ENCODE measurements at places on chromosomes 11 and 22. TPM values are rescaled to one million over a fixed set of nuclear protein-coding genes. Genes with fewer than 3 reads are reported as not detected.

DNA sequence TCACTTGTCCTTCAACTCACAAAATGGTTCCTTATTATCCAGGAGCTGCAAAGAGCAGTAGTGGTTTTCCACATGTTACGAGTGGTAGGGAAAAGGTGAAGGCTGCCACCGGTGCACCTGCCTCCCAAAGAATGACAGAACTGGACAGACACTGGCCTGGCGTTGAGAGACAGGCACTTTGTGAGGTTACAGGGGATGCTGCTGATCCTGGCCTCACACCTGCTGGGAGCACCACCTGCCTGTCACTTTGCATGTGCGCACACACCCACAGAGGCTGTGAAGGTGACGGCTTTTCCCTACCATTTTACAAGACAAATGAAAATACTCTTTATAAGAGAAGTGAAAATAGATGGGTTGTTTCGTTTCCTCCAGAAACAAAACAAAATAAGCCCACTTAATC lies 175.3 kb upstream of the B3GAT1 start:
- no peak for DNase-seq

DNA sequence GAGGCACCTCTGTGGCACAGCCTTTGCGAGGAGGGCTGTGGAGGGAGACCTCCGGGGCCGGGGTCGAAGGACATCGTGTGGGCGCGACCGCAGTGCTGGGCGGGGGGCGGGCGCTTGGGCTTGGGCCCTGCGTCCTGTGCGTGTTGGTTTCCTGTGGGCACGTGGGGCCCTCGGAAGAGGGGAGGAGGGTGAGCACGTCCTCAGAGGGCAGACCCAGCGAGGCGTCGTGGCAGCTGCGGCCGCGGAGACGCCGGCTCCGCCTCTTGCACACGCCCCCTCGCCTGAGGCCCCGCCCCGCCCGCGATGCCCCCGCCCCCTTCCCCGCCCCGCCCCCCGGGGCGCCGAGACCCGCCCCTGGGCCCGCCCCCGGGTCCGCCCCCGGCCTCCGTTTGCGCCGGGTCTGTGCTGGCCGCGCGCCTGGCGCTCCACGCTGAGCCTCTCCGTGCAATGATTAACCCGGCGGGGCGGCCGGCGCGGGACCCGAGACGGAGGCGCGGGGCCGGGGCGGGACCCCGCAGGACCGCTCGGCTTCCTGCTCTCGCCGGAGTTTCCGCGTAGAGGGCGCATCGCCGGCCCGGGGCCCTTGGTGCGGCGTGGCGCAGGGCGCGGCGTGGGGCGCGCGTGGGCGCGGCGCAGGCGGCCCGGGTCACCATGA lies at the start of gene PRR5:
TSS of gene PRR5 (plus strand) at position 381 of the 655 bp plus-strand sequence. CDS start at position 652, 271 bp downstream.
- peak; percentile 93 for DNase-seq

DNA sequence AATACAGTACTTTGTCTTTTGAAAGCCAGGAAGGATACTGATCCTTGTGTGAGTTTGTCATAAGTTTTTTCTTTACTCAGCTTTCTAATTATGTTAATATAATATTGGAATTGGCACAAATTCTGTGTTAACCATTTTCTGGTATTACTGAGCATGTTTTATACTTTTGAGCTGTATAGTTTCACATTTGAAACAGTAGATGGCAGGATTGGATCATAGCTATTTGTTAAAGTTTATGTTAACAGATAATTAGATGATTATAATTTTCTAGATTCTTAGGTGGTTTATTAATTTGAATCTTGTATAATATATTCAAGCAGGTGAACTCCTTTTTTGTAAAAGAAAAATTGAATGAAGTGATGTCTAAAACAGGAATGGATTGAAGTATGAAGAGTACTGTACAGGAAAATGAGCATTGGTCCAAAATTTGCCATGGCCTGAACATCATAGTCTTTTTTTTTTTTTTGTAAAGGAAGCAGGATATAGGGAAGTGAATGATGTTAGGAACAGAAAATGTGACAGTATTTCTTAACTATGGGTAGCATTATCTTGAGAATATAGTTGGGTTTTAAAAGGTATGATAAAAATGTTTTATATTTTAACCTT lies 102.0 kb downstream of the CYP2R1 start:
- DNase-seq = no peak

GRCh38 chr11:76193219-76193618 lies 13.1 kb downstream of the WNT11 start:
- DNase-seq = no peak

Gene EHF
- total RNA-seq = 0.50 TPM

Gene MMP3
- not detected for total RNA-seq

Measured in natural killer cell treated with Interleukin-12 subunit alpha and Interleukin-12 subunit beta and Interleukin-15 and Interleukin-18, amount 100 ng/mL, for 72 hours (primary cell).